ENCODE measurements at places on chromosomes 11 and 22. TPM values are rescaled to one million over a fixed set of nuclear protein-coding genes. Genes with fewer than 3 reads are reported as not detected.
A peak's percentile ranks its signal among the peaks of the same experiment; 100 is the strongest.

- no peak overlapping the region for H3K27ac ChIP-seq
- no peak for DNase-seq
- H3K4me1 ChIP-seq: no peaks in the 10 kb centered on the region
- H3K4me3 ChIP-seq: no peak overlapping the region
- no peaks in the 10 kb centered on the region for H3K36me3 ChIP-seq
- H3K27me3 ChIP-seq: no peaks in the 10 kb centered on the region
These were observed 52.6 kb downstream of the IGSF9B start for GRCh38 chr11:133903875-133904817.

DNA sequence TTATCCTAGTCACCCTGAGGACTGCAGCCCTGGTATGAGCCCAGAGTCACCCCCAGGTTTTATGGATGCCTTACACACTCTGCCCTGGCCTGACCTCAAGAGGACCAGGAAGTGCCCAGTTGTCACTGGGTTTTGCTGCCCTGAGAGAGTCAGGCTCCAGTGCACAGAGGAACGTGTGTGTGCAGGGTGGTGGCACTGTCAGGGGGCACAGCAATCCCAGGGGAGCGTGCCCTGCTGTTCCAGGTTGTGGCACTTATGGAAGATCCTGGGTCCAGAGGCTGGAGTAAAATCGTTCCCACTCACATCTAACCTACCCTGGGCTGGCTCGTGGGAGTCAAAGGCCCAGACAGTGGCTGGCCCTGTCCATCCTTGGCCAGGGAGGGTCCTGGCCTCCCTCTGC lies 7.6 kb downstream of the APOBEC3A start:
- DNase-seq: no peak
- no peak overlapping the region for H3K4me3 ChIP-seq
- no peaks in the 10 kb centered on the region for H3K27me3 ChIP-seq

DNA sequence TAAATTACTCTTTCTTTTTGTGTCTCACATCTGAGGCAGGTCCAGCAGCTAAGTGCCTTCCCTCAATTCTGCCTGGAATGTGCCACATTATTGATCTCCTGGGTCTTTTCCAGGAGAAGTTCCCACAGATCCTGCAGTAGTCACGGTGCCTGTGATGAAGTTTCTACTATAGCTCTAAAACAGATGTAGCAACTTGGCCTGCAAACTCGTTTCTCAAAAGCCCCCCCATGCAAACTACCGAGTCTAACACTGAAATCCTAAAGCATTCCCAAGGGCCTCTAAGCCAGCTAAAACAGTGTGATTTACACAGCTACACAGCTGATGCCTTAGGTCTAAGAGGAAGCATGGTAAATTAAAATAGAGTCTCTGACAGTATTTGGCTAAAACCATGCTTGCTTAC lies 54.3 kb downstream of the DDI1 start:
- H3K4me3 ChIP-seq: no peak overlapping the region
- H3K27me3 ChIP-seq: no peaks in the 10 kb centered on the region

- H3K27ac ChIP-seq: no peak overlapping the region
- H3K4me3 ChIP-seq: no peak overlapping the region
- H3K27me3 ChIP-seq: peaks cover 53% of the 10 kb centered on the region
- no peak for DNase-seq
- H3K36me3 ChIP-seq: no peaks in the 10 kb centered on the region
- H3K4me1 ChIP-seq: no peaks in the 10 kb centered on the region
These were observed 26.7 kb downstream of the FLI1 start for GRCh38 chr11:128720522-128720985.

- no peak overlapping the region for H3K27ac ChIP-seq
- H3K4me1 ChIP-seq: no peaks in the 10 kb centered on the region
- no peak overlapping the region for H3K4me3 ChIP-seq
- no peak for DNase-seq
- no peaks in the 10 kb centered on the region for H3K36me3 ChIP-seq
These were observed 50.7 kb downstream of the CD82 start for GRCh38 chr11:44615913-44616791.

- peaks cover 5% of the 10 kb centered on the region for H3K27me3 ChIP-seq
- no peak overlapping the region for H3K4me3 ChIP-seq
- H3K4me1 ChIP-seq: peaks cover 12% of the 10 kb centered on the region
- H3K27ac ChIP-seq: no peak overlapping the region
- no peak for DNase-seq
These were observed 22.0 kb downstream of the IFT27 start for GRCh38 chr22:36753916-36754315.

DNA sequence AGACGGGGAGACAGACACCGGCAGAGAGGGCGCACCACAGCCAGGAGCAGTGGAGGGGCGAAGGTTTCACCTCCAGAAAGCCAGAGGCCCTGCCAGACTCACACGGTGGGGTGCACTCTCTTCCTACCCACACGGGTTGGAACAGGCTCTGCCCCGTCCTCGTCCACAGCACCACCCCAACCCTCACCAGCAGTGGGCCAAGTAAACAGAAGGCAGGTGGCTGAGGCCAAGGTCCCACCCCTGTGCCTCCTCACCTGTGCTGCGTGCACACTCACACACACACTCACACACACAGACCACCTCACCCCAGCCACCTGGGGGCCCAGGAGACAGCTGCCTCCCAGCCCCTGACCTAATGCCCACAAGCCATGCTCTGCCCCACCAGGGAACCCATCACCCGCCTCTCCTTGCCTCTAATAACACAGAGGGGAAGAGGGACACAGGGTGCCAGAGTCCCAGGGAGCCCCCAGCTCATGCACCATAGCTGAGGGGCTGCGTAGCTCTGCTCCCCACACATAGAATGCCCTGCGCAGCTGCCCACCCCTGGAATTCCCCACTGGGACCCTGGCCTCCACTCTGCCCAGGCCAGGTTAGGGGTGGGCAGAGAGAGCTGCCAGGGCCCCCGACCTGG lies 3.1 kb downstream of the CYB5R3 start:
- peaks cover 5% of the 10 kb centered on the region for H3K4me1 ChIP-seq
- H3K27ac ChIP-seq: no peak overlapping the region
- H3K27me3 ChIP-seq: no peaks in the 10 kb centered on the region
- no peak overlapping the region for H3K4me3 ChIP-seq
- no peaks in the 10 kb centered on the region for H3K36me3 ChIP-seq

DNA sequence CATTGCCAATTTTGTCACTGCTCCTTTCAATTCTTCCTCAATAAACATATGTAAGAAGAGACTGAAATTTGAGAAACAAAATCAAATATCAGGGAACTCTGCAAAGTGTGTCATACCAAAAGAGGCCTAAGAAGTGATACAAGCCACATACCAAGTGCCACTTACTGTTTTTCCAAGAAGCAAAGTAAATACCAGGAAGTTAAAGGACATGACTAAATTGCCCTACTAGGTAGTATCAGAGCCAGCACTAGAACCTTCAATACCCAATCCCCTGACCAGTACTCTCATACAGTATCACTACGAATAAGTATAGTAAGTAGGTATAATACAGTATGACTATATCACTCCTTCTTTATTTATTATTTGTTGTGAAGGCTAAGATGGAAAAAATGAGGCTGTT lies 13.6 kb downstream of the MAML2 start:
- no peak for DNase-seq
- H3K4me3 ChIP-seq: no peak overlapping the region
- no peak overlapping the region for H3K27ac ChIP-seq

GRCh38 chr22:39182478-39183030 lies 30.1 kb upstream of the CBX7 start:
- no peaks in the 10 kb centered on the region for H3K36me3 ChIP-seq
- peaks cover 38% of the 10 kb centered on the region for H3K4me1 ChIP-seq
- H3K27ac ChIP-seq: no peak overlapping the region
- DNase-seq: no peak

DNA sequence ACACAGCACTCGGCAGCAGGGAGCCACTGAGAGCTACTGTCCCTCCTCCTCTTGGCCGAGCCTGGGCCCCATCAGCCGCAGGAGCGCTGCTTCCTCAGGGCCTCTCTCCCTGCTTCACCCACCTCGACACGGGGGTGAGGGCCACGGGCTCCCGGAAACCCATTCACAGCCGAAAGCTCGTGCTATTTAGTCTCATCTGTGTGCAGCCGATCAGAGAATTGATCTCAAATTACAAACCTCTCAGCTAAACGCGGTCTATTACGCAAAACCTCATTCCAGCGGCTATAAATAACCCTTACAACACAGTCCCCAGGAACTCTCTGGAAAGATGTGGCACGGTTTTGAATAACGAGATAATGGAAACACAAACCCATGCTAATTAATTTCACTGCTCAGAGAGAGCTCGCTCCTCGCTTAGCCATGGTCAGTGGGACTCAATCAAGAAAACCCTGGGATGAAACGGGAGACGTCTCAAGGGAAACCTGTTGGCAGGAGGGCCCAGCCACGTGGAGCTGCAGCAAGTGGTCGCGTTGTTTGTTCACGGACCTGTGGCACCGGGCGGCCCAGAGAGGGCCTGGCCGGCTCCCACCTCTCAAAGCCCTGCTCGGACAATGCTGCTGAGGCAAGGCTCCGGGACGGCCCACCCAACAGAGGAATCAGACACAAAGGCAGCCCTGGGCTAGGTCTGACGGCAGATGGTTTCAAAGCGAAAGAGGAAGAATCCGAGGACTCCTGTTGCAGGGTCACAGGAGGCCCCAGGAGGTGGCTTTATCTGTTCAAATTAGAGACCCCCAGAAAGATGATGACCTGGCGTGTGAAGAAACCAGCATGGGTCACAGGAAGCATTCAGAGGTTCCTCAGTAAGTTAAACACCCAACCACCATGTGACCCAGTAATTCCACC lies 210.5 kb downstream of the CTTN start:
- no peaks in the 10 kb centered on the region for H3K27me3 ChIP-seq
- H3K4me1 ChIP-seq: no peaks in the 10 kb centered on the region
- no peak for DNase-seq
- no peak overlapping the region for H3K4me3 ChIP-seq

- no peak for DNase-seq
- H3K27me3 ChIP-seq: no peaks in the 10 kb centered on the region
- H3K27ac ChIP-seq: no peak overlapping the region
These were observed 2.1 kb upstream of the GNAZ start for GRCh38 chr22:23068096-23068831.

DNA sequence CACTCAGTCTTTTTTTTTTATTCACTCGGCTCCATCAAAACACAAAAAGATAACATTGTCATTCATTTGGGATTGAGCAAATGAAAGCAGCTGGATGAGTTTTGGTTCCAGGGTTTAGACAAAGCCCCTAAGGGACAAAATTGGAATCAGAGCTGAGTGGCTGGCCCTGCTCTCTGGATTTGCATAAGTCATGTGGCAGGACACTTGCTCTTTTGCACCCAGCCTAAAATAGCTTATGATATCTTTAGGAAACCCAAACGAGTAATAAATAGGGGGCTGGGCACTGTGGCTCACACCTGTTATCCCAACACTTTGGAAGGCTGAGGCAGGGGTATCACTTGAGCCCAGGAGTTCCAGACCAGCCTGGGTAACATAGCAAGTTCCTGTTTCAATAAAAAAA lies 11.0 kb upstream of the TMEM121B start:
- 0 out of 2 replicates have a peak, but pooled peaks cover 3% of the 10 kb centered on the region for H3K4me1 ChIP-seq
- H3K4me3 ChIP-seq: no peak overlapping the region

DNA sequence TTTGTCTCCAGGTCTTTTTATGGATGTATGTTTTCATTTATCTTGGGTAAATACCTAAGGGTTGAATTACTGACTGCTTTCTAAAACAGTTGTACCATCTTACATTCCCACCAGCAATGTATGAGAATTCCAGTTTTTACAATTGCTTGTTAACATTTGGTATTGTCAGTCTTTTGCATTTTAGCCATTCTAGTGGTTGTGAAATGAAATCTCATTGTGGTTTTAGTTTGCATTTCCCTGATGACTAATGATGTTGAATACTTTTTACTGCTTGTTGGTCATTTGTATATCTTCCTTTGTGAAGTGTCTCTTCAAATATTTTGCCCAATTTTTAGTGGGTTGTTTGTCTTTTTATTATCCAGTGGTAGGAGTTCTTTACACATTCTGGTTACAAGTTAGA lies 92.8 kb downstream of the ARFGAP2 start:
- H3K4me3 ChIP-seq: no peak overlapping the region
- H3K36me3 ChIP-seq: no peaks in the 10 kb centered on the region
- H3K27ac ChIP-seq: no peak overlapping the region
- no peak for DNase-seq
- no peaks in the 10 kb centered on the region for H3K4me1 ChIP-seq

- H3K36me3 ChIP-seq: peaks cover 9% of the 10 kb centered on the region
- H3K4me3 ChIP-seq: peak overlapping the region; percentile 85
- DNase-seq: peak; percentile 71
- no peaks in the 10 kb centered on the region for H3K27me3 ChIP-seq
- H3K4me1 ChIP-seq: peaks cover 9% of the 10 kb centered on the region
- H3K27ac ChIP-seq: peak overlapping the region; percentile 97
These were observed 1.1 kb upstream of the ATG16L2 start for GRCh38 chr11:72812967-72813739.

DNA sequence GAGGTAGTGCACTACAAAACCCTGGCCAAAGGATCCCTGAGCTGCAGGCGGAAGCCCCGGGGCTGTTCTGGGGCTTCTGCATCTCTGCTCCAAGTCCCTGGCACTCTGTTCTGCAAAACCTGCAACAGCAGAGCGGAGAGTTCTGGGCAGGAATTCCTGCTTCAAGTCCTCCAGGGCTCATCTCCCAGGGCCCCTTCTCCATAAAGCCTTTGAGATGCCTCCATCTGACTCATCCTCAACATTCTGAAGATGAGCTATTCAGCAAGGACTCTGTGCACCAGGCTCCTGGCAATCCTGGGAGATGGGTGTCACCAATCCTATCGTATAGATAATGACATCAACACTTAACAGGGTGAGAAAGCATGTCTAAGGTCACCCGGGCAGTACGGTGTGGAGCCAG lies 19.3 kb downstream of the SYN3 start:
- no peaks in the 10 kb centered on the region for H3K4me1 ChIP-seq
- no peak overlapping the region for H3K4me3 ChIP-seq
- H3K27ac ChIP-seq: no peak overlapping the region

- no peaks in the 10 kb centered on the region for H3K27me3 ChIP-seq
- no peak for DNase-seq
These were observed 96.9 kb upstream of the CTSC start for GRCh38 chr11:88434333-88434976.

DNA sequence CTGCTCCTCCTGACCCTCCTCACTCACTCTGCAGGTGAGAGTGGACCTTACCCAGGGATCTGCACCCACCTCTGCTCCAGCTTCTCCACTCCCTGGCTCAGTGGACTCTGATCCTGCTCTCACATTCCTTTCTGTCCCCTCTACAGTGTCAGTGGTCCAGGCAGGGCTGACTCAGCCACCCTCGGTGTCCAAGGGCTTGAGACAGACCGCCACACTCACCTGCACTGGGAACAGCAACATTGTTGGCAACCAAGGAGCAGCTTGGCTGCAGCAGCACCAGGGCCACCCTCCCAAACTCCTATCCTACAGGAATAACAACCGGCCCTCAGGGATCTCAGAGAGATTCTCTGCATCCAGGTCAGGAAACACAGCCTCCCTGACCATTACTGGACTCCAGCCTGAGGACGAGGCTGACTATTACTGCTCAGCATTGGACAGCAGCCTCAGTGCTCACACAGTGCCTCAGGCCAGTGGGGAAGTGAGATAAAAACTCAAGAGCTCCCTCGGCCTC lies 29.7 kb upstream of the VPREB1 start:
- H3K27ac ChIP-seq: no peak overlapping the region
- H3K27me3 ChIP-seq: no peaks in the 10 kb centered on the region
- no peak for DNase-seq
- H3K4me1 ChIP-seq: peaks cover 4% of the 10 kb centered on the region

The GAS2 gene
- total RNA-seq: not detected

The KCNC1 gene
- 0.12 TPM for total RNA-seq

The GGTLC3 gene
- not detected for total RNA-seq

The CLNS1A gene
- 151 TPM for total RNA-seq

The OSM gene
- not detected for total RNA-seq

The CELSR1 gene
- 19.6 TPM for total RNA-seq

The ASCL3 gene
- not detected for total RNA-seq

The C11orf86 gene
- total RNA-seq: 0.25 TPM

The CACNA1I gene
- total RNA-seq: 0.15 TPM

The LDLRAD3 gene
- total RNA-seq: 19.0 TPM

The PANX2 gene
- 8.0 TPM for total RNA-seq

The KRTAP5-10 gene
- total RNA-seq: 0.20 TPM

The CCDC87 gene
- total RNA-seq: 0.39 TPM
